Cardiac fibroblast (primary cell): ENCODE measurements at places on chromosomes 5 and 9.
A peak's percentile ranks its signal among the peaks of the same experiment; 100 is the strongest.

GRCh38 chr5:73897893-73898292 is 271.9 kb downstream of the ARHGEF28 start:
- DNase-seq: no peak

DNA sequence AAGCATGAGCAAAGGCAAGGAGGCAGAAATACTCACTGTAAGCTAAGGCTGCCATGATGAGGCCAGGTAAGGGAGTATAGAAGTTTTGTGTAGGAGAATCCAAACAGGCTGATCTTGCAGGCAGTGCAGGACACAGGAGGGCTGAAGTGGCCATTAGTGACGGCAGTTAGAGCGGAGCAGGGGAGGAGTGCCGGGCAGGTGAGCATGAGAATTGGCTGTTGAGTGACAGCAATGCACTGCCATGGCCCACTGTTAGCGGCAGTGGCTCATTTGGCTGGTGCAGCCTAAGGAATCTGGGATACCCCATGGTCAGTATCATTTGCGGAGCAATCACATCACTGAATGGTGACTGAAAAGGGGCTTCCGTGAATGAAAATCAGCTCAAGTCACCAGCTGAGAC is 22.8 kb downstream of the RGS3 start:
- no peak for DNase-seq

DNA sequence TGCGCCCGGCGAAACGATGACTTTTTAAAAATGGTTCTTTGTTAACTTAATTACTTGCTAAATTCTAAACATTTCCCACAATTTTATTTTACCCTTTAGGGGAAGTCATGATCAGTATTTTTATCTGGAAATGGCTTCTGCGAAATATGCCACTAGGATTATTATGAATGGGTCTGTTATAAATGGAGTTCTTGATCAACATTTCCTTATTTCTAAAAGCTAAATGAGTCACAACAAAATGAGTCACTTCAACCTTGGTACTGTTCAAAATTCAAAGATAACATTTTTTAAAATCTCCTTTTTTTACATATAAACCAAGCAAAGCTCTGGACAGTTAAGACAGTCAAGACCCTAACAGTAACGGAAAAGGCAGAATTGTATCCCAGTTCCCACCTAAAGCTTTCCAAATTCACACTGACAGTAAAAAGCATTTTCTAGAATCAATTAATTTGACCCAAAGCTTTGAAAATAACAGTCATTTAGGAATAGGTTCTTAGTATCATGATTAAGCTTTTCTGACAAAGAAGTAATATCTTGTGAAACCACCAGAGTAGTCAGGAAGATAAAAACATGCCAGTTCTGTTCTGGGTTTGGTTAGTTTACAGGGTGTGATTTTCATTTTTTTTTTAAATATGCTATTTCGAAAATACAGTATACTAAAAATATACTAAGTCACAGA is 81.7 kb downstream of the LHFPL2 start:
- peak; percentile 70 for DNase-seq

DNA sequence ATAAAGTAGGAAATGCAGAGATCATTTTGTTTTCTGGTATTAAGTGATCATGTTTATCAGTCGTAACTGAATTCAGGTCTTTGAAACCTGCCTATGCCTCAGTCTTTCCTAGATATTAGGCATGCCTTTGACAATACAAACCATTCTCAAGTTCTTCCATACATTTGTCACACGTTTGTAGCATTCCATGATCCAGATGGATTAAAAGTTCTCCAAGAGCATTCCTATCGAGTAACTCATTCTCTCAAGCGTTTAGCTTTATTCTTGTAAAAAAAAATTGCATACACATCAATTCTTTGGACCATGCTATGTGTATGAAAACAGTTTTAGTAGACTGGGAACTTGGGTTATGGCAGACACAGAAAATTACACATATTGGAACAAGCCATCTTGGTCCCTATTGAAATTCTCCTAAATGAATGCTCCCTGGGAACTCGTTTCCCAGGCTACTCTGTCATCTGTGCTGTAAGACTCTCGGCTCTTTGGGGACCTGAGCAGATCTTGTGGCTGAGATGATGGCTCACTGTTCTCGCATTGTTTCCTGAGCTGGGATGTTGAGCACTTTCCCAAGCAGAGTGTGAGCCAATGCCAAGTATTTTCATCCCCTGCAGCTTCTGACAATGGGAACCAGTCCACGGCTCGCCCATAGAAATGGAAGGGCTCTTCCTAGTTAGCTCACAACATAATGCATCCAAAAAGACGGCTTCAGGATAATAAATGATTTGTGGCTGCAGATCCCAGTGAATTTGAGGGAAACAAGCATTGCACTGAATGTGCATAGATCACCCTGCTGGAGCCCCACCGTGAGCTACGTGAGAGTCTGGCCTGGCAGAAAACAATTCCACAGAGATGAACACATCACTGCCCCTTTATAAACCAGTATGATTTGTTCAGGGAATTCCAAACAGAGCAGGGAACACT is 230.2 kb downstream of the IRX1 start:
- no peak for DNase-seq

- DNase-seq: no peak
Measured at GRCh38 chr9:127724012-127724411, 8.1 kb downstream of the TTC16 start.

DNA sequence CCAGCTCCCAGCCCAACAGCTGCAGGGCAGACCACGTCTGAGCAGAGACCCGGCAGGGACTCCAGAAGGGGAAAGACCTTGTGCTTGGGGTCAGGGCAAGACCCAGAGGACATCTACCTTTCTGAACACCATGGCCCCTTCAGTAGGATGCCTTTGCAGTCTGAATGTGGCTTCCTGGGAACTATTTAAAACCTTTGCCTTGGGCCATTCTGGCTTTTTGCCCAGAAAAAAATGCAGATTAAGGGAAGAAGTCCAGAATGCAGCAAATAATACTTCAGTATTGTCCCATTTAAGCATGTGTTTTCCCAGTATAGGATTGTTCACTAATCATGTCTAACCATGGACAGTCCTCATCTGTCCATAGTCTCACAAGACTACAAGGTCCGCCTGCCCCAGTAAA is 67.5 kb upstream of the ERCC6L2 start:
- DNase-seq: peak; percentile 70

DNA sequence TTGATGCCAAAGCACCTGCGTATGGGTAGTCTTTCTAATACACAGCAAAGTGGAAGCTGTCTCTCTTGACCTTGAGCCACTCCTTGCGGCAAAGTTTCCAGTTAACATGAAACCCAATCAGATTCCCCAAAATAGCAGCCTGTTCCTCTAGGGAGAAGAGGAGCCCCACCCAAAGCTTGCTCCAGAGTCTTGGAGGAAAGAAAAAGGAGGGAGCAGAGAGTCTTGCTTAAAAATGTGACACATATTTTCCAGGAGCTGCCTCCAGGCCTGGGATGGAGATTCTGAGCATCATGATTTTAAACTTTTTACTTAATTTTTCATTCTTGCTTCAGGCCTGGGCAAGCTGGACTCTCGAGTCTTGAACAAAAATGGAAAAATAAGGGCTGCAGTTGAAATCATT is 223.5 kb upstream of the TNC start:
- DNase-seq: no peak

DNA sequence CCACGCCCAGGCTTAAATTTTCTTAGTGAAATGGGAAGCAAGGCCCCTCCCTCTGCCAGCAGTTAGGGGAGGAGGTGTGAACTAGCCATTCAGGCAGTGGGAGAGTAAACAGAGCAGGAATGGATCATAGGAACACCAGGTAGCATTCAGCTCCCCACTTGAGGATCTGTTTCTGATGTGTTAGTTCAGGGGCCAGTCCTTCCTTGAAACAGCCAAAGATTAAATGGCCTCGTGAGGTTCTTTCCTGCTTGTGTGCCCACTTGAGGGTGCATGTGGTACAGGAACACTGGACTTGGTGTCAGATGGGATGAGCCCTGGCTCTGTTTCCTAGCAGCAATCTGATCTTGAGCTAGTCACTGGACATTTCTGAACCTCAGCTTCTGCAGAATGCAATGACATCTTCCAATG is 21.2 kb downstream of the FAXDC2 start:
- DNase-seq: no peak

- no peak for DNase-seq
Measured at GRCh38 chr9:135136481-135136880, 49.0 kb downstream of the OLFM1 start.

DNA sequence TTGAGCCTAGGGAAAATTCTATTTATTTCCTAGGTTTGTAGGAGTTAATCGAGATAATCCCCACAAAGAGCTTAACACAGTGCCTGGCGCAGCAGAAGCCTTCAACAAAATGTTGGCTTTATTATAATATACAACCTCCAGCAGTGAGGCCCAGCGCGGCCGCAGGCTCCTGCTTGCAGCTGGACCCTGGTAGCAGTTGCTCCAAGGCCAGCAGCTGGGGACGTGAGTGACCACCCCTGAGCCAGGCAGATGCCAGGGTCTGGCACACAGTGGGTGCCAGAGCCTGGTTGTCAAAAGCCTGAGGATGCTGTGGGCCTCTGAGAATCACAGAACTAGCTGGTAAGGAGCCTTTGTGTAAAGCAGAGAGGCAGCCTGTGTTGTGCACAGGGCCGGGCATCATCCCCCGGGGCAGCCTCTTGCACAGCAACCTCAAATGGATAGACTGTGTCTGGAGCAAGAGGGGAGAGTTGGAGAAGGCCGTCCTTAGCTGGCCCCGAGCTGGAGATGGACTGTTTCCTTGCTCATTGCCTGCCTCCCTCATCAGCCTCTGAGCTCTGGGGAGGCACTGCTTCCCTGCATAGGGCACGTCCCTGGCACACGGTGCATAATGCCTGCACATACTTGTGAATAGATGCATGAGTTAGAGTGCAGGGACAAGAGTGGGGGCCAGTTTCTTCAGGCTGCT is 17.3 kb downstream of the CSF1R start:
- no peak for DNase-seq

DNA sequence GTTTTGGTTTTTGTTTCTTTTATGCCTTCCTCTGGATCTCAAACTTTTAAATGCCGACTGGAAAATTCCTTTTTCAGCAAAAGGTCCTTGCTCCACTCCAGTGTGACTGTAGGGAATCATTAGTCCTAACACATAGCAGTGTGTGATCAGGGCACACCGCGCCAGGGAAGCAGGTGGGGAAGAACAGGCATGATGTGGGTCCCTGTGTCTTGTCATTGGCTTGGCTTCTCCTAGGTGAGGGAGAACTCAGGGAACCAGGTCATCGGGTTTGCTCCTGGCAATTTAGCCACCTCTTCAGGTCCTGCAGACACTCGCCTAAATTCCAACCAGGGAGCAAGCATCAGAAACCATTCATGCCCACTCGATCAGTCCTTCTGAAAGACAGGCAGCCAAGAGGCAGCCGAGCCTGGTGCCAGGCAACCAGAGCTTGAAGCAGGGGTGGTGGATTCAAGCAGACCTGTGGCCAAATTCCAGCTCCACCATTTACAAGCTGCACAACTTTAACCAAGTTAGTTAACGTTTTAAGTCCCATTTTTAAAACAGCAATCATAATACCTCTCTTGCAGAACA is 514.2 kb downstream of the BNC2 start:
- DNase-seq: no peak

- peak; percentile 72 for DNase-seq
Measured at GRCh38 chr9:95497772-95498171, 19.0 kb downstream of the PTCH1 start.

DNA sequence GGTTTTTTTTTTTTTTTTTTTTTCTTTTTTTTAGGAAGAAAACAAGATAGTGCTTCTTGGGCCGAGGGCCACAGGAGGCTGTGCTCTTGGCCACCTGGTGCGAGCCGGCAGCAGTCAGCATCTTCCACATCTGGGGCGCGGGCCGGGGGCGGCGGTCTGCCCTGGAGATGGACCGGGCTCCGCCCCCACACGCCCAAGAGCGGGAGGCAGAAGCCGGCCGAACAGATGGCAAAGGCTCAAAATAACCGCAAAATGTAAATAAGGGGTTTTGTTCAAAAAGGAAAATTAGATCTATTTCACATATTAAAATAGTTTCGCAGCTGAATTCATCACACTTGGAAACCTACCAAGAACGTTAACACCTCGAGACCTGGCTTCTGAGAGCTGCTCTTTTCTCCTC is 51.5 kb upstream of the UBAC1 start:
- DNase-seq: peak; percentile 13

- no peak for DNase-seq
Measured at GRCh38 chr5:135452321-135453030, at the start of gene TIFAB. TSS of gene TIFAB (minus strand) at chr5:135452351. CDS start at chr5:135449939, 2,412 bp downstream.

GRCh38 chr9:135448663-135449100 is 30.9 kb upstream of the PPP1R26 start:
- DNase-seq: peak; percentile 22

GRCh38 chr5:74152625-74153254 is 487.8 kb downstream of the ENC1 start:
- no peak for DNase-seq

DNA sequence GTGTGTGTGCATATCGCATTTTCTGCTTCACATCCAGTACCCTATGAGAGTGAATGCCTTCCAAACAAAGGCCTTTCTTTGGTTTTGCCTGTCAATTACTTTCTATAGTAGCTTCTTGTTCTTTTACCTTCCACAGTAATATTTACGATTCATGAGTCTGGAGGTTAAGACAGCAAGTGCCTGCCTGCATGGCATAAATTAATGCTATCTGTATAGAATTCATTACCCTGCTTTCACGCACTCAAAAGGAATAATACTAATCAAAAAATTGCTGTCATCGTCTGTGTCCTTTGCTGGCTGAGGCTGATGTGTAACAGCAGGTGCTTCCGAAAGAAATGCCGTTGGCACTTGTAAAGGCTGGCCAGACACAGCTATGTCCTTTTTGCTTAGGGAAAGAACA is 1304.4 kb upstream of the CDH6 start:
- DNase-seq: no peak

DNA sequence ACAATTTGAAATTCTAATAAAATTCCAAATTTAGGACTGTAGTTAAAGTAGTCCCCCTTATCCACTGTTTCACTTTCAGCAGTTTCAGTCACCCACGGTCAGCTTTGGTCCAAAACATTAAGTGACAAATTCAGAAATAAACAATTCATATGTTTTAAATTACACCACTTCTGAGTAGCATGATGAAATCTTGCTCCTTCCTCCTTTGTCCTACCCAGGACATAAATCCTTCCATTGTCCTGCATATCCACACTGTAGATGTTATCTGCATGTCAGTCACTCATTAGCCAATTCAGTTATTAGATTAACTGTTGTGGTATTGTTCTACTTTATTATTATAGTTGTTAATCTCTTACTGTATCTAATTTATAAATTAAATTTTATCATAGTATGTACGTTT is 376.5 kb downstream of the SH3GL2 start:
- no peak for DNase-seq

GRCh38 chr5:147782110-147783028 is at the start of gene JAKMIP2:
TSS of gene JAKMIP2 (minus strand) at chr5:147782728. CDS start at chr5:147671806, 110,922 bp downstream.
- peak; percentile 18 for DNase-seq

DNA sequence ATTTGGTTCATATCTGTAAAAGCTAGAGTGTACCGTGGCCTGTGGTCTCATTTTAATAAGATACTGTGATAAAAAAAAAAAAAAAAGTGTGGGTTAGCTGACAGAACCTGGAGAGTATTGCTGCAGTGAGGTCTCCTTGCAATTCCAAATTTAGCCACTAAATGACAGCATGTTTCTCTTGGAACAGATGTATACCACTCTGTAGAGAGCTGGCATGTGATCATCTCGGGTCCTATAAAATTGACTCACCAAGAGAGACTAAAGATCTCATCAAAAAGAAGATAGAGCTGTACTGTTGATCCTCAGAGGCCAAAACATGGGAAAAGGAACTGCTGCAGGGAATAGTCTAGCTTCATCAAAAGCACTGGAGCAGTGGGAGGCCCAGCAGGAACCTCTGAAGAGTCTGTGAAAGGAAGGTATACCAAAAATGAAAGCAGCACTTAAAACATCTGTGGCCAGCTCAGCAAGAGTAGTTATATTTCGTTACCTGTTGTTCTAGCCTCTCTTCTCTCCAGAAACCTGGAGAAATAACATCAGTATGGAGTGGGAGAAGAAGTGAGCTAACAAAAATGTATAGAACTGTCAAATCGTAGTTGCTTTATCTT is 826.8 kb downstream of the EFNA5 start:
- DNase-seq: peak; percentile 11
